ENCODE measurements at places on chromosomes 2 and 18.

GRCh38 chr2:29360016-29360784 is 245.0 kb downstream of the CLIP4 start:
- no peak for DNase-seq

GRCh38 chr18:10239103-10239502 is 215.3 kb upstream of the APCDD1 start:
- DNase-seq, result no peak

- DNase-seq, result no peak
Observed at GRCh38 chr2:223042704-223043118, 9.3 kb upstream of the KCNE4 start.

DNA sequence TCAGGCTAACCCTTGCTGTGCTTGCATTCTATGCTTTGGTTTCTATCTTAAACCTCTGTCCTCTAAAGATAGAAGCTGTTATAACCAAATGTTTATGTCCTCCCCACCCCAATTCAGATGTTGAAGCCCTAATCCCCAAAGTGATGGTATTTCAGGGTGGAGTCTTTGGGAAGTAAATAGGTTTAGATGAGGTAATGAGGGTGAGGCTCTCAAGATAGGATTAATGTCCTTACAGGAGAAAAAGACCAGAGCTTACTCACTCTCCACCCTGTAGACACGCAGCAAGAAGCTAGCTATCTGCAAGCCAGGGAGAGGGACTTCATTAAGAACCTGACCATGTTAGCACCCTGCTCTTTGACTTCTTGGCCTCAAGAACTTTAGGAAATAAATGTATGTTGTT is 362.5 kb downstream of the ERBB4 start:
- DNase-seq, result no peak

DNA sequence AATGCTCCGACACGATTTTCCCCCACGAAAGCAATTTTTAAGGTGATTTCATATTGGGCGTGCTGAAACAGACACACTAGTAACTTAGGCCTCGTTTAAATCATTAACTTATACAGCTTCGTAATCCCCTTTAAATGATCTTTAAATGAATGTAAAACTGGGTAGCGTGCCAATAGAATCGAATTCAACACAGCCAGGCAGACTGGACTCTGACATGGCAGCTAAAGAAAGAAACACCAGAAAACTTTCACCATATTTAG is 2.4 kb upstream of the ID2 start:
- DNase-seq, result no peak

DNA sequence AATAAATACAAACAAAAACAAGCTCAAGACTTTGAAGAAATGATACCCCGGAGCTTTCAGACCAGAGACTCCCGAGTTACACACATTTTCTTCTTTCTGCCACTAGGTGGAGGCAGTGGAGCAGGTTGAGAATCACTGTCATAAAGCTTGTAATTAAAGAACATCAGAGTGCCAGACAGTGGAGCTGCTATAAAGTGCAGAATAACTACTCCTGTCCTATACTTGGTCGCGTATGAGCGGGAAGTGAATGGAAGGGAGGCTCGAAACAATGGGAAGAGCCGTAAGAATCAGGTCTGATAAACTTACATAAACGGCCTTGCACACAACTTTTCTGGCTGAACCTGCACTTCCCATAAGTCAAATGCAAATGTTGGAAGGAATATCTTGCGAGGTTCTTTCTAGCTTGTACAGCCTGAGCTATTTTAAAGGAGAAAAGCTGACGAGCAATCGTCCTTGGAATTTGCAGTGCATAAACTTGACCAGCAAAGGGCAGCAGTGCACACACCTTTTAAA is 189.0 kb downstream of the RPIA start:
- DNase-seq, result no peak

- no peak for DNase-seq
Observed at GRCh38 chr2:237066396-237066795, 19.3 kb upstream of the COPS8 start.

DNA sequence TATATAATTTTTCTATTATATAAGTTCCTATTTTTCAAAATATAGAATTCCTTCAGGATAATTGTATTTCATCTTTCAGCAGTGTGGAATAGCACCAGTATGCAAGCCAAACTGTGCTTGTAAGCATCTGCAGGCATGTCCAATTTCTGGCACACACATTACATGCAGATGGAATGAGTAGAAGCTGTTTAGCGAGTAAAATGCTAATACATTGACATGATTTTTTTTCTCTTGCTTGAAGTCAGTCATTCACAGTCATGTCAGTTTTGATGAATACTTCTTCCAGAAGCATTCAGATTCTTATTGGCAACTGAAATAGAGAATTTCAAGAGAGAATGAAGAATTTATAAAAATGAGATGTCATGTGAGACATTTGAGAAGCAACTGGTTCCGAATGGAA is 109.4 kb downstream of the CERS6 start:
- DNase-seq, result no peak

DNA sequence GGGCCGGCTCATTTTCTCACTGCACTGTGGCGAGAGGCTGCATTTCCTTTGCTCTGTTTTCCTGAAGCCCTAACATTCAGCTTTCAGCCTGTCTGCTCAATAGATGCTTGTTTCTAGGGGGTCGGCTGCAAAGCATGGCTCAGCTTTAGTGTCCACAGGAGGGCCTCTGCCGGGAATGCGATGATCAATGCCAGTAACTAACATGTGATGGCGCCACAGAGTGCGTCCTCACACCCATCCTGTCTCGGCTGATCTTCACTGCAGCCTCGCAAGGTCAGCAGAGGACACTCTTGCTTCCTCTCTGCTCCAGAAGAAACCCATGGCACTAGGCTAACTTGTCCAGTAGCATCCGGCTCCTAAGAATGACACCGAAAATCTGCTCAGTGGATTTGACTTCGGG is 156.4 kb upstream of the PXDN start:
- no peak for DNase-seq
